ENCODE measurements at places on chromosomes 4 and X.

GRCh38 chr4:7771541-7772507, 167.8 kb downstream of the AFAP1 start:
- DNase-seq: no peak

GRCh38 chr4:7658341-7659204, 223.8 kb upstream of the PSAPL1 start:
- DNase-seq: no peak

- DNase-seq: no peak
Observed at GRCh38 chr4:54571293-54572151, 86.2 kb upstream of the KIT start.

DNA sequence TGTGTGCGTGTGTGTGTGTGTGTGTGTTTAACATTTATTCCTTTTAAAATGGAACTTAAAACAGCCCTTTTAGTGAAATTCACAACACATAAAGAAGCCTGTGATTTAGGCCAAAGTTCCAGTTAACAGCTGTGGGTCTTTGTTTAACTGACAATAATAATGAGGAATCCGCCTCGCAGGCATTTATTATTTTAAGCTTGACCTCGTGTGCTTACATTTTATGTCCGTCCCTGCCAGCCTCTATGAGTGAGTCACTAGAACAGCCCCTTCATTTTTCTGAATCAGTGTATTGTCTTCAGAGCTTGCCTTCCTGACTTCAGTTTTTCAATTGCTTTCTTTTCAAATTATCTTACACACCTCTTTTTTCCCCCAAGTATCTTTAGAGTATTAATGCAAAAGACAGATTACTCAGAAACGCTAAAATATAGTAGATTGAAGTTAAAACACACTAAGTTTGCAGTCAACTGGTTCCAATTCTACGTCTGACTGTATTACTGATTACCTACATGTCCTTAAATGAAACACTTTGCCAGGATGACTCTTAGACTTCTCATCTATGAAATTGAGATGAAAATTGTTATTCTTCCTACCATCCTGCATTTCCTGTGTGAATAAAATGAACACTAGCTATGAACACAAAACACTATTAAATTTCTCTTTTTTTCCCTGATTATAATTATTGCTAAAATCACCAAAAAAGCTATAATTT, 319.6 kb upstream of the HS3ST1 start:
- DNase-seq: no peak

DNA sequence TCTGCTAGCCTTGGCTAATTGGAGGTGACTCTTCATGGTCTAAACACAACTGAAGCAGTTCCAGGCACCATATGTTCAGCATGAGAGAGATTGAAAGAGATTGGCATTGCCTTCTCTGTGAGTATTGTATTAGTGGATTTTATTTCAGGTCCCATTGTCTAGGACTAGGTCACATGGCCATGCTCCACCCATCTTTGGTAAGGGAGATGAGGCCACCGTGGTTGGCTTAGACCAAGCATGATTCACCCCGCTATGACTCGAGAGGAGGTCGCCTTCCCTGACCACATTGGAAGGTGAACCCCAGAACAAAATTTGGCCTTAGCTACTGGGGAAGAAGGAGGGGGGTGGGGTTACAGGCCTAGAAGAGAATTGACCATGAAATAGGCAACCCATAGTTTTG, 109.9 kb upstream of the BCOR start:
- peak; percentile 19 for DNase-seq

- no peak for DNase-seq
Observed at GRCh38 chr4:153646978-153647377, 37.1 kb upstream of the TLR2 start.

GRCh38 chr4:145130788-145131399, 32.8 kb downstream of the ABCE1 start:
- no peak for DNase-seq

DNA sequence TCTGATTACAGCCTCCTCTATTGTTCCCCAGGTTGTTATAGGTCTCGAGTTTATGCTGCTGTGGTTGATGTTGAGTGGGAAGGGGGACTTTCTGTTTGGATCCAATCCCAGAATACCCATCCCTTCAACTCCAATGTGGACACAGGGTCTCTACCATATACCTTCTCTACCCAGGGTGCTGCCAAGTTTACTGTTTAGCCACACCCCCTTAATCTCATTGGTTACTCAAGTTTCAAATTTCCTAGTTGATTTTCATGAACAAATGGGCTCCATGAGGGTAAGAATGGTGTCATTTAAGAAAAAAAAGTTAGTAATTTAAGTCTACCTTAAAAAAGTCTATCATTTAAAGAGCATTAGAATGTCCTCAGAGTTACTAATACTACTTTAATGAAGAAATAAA, 3.6 kb upstream of the SPP1 start:
- no peak for DNase-seq

GRCh38 chr4:138487230-138487629, 245.1 kb upstream of the SLC7A11 start:
- no peak for DNase-seq

- DNase-seq: no peak
Observed at GRCh38 chr4:8685831-8686230, 93.3 kb downstream of the CPZ start.

DNA sequence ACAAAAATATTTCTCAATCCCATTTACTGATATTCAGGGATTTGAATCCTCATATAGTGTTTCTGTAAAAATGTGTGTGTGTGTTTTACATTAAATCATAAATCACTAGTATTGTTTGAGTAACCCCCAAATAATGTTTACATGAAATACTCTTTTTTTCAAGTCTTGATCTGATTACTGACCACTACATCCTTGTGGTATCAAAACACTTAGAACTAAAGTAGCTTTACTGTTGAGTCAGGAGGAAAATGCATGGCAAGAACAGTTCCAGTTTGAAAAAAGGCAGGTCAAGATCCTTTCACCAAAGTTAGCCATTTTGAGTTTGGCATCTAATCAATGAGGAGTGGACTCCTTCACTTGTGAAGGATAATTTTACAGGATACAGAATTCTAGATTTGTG, 3.6 kb upstream of the WDR19 start:
- no peak for DNase-seq

DNA sequence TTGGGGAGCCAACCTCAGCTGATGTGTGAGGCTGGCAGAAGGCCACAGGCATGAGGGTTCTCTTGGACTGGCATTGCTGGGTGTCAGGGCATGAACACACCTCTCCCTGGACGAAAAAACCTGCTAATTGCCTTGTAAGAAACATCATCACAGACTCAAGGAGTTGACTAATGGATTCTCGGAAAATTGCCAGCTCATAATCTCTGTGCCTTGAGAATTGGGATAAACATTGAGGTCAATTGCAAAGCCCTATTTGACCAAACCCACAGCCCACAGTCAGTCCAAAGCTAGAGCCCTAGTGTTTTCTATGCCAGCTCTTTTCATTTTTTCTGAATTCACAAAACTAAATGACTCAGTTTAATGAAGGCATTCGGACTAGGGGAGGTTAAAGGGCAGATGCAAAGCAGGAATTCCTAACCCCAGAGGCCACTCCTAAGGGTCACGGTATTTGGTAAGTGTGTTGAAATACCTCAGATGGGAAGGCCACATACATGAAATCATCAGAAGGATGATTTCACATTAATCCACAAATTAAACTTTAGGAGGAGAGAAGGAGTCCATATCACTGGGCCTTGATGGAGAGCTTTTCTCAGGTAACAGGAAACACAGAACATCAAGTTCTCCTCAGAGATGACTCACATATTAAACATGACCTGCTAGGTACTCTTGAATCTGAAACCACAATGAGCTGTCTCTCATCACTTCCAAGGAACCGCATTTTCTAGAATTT, 39.0 kb upstream of the RASL11B start:
- no peak for DNase-seq

GRCh38 chr4:150211016-150211415, 132.8 kb downstream of the DCLK2 start:
- DNase-seq: no peak

GRCh38 chr4:122458625-122459024, 2.1 kb upstream of the IL2 start:
- DNase-seq: peak; percentile 33

DNA sequence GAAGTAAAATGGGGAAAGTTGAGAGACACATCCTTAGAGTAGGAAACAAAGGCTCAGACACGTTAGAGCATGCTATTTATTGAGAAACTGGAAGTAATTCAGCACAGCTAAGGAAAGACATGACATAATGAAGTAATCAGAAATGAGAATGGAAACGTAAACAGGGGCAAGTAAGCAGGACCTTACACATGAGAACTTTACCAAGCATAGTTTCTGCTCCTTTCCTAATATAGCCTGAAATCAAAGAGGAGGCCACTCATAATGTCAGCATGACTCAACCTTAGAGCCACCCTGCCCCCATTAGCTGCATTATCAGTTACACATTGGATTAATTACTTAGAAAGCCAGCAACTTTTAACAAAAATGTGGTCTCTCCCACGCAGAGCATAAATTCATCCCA, 558.3 kb upstream of the GRIA3 start:
- DNase-seq: no peak

- DNase-seq: no peak
Observed at GRCh38 chrX:29531336-29531735, 684.0 kb upstream of the MAGEB2 start.

DNA sequence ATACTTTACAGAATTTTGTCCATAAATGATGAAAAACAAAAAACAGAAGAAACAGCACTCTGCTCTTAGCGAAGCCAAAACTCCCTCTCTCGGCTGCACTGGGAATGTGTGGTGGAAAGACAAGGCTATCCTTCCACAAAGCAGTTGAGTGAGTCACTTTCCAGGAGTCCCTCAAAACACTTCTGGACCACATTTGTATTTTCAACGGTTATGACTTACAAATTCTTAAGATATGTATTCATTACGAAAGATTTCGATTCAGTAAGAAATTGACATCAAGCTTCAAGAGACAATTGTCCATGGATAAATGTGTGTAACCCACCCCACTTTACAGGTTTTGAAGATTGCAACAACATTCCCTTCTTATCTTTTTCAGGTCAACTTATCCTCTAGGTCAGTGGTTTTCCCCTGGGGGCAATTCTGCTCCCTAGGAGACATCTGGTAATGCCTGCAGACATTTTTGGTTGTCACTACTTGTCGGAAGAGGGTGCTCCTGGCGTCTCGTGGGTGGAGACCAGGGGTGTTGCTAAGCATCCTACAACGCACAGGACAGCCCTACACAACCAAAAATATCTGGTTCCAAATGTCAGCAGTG, 66.7 kb upstream of the MTNR1A start:
- DNase-seq: no peak

GRCh38 chrX:7047951-7048350, 99.6 kb upstream of the STS start:
- DNase-seq: no peak

DNA sequence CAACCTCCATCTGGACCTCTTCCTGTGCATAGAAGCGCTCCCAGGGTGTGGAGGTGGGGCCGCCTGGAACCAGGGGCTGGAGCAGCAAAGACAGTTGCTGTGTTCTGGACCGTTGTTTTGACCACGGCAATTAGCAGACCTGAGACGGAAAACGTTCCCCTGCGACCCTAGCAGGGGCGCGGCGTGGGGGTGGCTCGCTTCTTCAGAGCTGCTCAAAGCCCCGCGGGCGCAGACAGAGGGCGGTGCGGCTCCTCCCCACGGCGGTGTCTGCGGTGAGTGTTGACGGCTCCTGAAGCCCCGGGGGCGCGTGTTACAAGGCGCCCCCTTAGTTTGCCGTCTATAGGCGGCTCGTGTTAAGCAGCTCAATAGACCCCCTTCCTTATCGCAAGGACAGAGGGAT, 79.2 kb downstream of the TRIML1 start:
- DNase-seq: no peak

GRCh38 chrX:52504551-52504950, 8.9 kb downstream of the XAGE1A start:
- no peak for DNase-seq

DNA sequence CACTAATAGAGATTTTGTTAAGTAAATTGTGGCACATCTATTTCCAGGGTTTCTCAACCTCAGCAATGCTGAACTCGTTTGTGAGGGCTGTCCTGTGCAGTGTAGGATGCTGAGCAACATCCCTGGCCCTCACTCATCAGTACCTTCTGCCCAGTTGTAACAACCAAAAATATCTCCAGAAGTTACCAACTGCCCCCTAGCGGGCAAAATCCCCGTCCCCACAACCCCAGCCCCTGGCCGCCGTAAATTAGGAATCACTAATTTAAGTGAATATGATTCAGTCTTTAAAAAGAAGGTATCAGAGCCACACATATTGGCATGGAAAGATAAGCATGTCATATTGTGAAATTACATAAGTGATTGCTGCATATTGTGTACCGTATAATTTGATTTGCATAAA, 123.4 kb downstream of the ASB9 start:
- no peak for DNase-seq

DNA sequence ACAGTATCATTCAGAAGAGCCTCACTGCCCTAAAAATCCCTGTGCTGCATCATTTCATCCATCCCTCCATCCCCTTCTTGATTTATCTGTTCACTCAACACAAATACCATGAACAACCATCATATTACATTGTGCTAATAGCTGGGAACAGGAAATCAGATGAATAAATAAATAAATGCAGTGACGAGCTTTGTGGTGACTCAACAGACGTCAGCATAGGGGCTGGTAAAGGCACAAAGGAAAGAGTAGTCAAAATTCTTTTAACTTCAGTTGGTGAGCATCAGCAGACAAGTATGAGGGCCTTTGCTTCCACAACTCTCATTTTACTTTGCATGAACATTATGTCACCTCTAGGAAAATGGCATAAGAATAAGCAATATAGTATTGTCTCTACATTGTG, 65.5 kb downstream of the EDNRA start:
- DNase-seq: no peak

- DNase-seq: no peak
Observed at GRCh38 chr4:57154191-57154590, 44.0 kb upstream of the IGFBP7 start.

DNA sequence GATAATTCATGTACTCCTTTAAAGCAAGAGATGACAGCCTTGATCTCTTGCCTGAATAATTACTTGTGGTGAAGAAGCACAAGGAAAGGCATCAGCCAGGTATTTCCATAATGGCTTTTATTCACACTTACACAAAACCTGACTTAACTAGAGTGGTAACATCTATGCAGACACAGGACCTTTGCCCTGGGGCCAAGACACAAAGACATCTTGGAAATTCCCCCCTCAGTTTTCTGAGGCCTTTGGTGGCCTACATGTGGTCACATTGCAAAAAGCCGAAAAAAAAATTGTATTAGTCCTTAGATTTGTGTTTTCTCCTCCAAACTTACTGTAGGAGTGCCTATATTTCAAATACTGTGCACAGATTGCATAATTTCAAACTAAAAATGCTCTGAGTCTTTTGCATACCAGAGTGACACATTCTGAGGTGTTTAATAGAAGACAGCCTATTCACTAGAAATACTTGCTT, 172.4 kb downstream of the PDGFC start:
- no peak for DNase-seq

GRCh38 chr4:107156443-107156842, 120.3 kb upstream of the DKK2 start:
- DNase-seq: no peak

DNA sequence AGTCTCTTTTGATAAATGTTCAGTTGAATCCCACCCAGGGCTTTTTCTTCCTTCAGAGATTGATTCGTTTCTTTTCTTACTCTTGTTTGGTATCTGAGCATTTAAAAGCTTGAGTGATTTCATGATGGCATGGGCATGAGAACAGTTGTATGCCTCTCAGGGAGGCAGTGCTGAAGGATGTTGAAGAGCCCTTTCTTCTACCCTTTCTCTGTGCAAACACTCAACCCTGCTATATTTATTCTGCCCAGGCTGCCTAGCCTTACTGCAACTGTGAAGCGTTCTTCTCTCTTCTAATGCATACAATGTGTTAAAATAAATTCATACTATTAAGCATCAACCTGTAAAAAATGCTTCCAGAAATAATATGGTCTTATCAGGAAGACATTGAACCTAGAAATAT, 367.6 kb upstream of the LCORL start:
- no peak for DNase-seq

All from stimulated activated CD4-positive, alpha-beta T cell treated with anti-CD3 and anti-CD28 coated beads, TNF-alpha, amount 100 ng/mL, for 48 hours (primary cell).